GM23248 (cell line): ENCODE measurements at places on chromosomes 1 and 21. TPM values are rescaled to one million over a fixed set of nuclear protein-coding genes. Genes with fewer than 3 reads are reported as not detected.
A peak's percentile ranks its signal among the peaks of the same experiment; 100 is the strongest.

DNA sequence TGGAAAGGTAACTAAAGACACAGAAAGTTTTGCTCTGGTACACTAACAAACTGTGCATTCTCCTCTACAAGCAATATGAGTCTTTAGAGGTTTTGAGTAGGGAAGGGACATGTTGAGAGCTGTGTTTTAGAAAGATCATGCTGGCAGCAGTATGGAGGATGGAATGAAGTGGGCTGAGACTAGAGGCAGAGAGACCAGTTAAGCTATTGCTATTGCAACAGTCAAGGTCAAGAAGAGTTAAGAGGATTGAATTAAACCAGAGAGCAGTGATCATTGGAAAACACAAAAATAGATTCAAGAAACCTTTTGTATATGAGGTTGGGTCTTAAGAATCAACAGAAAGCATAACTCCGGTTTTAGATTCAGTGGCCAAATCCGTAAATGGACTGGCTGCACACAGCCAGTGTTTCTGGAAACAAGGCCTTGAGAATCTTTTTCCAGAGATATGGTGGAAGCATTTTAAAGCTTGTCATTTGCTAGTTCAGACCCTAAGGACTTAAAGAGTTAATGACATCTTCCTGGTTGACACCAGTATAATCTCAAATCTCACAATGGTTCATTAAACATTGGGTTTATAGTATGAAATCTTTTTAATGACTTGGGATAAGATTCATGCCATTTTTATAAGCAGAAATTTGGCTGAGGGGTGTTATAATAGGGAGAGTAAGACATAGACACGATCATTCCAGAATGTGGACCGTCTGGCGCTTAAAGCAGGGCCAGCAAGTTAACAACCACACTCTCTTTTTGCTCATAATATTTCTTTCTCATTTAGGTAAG, 177.9 kb downstream of the NR5A2 start:
- DNase-seq, result no peak

- DNase-seq, result no peak
Observed at GRCh38 chr1:13830170-13830569, 130.2 kb downstream of the PRDM2 start.

- DNase-seq, result no peak
Observed at GRCh38 chr1:47024141-47024801, 802 bp downstream of the CYP4X1 start.

- peak; percentile 91 for DNase-seq
Observed at GRCh38 chr1:89516055-89516454, 8.6 kb upstream of the LRRC8B start.

DNA sequence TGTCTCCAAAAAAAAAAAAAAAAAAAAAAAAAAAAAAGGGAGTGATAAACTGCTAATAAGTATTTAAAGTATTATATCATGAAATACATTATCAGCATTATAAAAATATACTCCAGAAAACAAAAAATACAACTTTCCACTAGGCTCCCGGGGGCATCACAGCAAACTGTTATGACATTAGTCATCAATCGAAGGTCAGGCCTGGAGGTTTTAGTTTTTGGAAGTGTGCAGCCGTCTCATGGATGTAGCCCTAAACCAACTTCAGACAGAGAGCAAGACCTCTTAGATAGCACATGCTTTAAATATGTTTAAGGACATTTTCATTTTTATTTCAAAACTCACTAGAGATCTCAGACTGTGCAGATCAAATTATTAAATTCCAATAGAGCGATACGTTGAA, 106.3 kb downstream of the RERE start:
- peak; percentile 28 for DNase-seq

LIN28A gene
- total RNA-seq, result not detected in 2 replicates

- DNase-seq, result peak; percentile 84
Observed at GRCh38 chr1:35452106-35452774, 105.0 kb downstream of the KIAA0319L start.

RYR2 gene
- total RNA-seq, result not detected in 2 replicates

CDKN2C gene
- total RNA-seq, result 17.3 and 19.2 TPM in 2 replicates

DNA sequence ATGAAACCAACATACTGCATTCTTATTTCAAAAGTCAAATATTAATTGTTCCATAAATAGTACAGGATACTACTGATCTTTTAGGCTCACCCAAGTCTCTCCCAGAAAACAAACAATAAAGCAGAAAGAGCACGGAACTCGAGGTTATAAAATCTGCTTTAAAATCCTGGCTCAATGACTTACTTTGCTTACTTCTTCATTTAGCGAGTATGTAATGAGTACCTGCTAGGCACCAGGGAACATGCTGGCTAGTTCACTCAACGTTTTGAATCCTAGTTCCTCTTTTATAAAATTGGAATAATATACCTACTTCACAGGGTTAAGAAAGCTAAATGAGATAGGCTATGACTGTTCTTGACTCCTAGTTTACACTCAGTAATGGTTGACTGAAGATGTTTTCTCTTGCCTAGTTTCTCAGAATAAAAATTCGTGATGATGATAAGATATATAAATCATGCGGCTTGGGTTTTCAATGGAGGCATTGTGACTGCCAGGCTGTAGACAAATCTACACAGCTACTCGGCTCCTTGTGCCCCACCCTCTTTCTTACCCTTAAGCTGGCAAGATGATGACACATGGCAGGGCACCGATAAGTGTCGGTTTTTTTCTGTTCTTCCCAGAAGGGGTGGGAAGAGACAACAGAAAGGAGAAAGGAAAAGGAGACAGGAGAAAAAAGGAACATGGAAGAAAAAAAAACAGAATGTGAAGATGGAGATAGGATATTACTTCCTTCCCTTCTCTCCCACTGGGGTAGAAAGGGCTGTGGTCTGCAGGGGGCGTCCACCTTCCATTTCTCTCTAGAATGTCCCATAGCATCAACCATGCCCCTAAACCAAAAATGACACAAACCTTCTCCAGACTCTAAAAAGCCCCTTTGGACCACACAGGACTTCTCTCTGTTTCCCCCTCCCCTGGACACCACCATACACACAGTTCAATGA, 507.1 kb downstream of the SMYD3 start:
- DNase-seq, result no peak
